Activated CD4-positive, alpha-beta T cell treated with anti-CD3 and anti-CD28 coated beads, Interleukin-2, amount 50 U/mL, for 1 hour (primary cell): ENCODE measurements at places on chromosomes 12 and 14.

GRCh38 chr14:105083926-105084685, 18.9 kb upstream of the GPR132 start:
- DNase-seq, result no peak

DNA sequence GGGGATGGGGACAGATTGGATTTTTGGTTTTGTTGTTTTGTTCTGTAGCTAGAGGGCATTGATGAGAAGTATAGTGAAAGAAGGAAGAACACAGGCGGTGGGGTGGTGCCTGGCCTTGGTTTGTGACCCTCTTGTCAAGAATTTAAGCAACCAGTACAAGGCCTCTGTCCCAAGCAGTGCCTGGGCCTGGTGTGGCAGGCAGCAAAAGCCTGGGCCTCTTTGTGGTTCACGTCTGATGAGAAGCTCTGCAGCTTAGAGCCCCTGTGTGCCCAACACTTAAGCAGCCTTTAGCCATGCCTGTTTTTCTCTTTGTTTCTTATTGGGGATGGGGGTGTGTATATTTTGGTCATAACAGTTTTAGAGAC, 98.0 kb downstream of the PPP2R5C start:
- no peak for DNase-seq

DNA sequence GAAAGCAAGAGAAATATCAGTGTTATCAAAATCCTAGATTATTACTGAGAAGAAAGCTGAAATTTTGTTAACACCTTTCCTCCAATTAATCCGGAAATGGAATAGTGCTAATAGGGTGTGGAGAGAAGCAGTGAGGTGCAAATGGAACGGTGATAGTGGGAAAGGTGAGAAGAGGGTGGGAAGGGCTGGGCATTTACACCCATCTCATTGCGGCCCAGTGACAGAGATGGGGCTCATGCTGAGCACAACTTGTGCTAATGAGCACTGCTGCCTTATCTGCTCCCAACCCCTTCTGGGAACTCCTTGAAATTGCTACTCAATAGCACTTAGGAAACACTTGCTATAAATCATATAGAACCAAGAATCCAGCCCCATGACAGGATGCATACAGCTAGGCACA, 94.4 kb downstream of the PTPRR start:
- no peak for DNase-seq

DNA sequence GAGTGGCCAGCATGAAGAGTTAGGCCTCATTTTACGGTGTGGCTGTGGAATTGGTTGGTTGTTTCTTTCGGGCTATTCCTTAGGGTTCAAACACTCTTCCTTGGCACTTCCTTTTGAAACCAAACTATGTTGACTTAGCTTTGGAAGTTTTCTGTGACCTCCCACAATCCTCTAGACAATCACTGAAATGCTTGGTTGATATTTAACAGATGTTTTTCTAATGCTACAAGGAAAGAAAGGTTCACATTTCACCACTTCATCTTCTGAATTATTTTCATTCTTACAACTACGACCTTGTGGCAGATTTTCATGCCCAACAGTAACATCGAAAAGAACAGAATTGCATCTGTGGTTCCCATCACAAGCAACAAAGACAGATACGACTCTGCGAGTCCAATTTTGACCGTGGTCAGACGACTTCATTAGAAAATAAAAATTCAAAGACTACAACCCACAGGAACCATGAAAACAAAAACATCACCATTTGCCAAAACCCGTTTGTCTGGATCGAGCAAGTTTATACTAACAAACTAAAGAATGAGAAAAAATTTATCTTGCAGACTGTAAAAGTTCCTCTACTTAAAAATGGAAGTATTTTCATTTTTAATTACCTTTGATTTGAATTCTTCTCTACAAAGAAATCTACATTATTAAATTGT, 16.9 kb downstream of the PRKAB1 start:
- no peak for DNase-seq

GRCh38 chr12:81255947-81256346, 178.1 kb downstream of the ACSS3 start:
- no peak for DNase-seq

DNA sequence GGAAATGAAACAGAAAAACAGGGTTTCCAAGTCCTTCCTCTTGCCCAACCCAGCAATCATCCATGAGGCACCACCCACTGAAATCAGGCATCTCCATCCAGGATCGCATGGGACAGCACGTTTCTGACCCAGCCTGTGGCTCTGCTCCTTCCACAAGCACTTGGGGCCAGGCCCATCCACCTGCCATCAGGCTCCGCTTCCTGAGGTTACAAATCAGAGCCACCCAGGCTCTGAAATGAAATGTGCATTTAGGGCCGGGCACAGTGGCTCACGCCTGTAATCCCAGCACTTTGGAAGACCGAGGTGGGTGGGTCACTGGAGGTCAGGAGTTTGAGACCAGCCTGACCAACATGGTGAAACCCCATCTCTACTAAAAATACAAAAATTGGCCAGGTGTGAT, 717 bp upstream of the KRT78 start:
- no peak for DNase-seq

DNA sequence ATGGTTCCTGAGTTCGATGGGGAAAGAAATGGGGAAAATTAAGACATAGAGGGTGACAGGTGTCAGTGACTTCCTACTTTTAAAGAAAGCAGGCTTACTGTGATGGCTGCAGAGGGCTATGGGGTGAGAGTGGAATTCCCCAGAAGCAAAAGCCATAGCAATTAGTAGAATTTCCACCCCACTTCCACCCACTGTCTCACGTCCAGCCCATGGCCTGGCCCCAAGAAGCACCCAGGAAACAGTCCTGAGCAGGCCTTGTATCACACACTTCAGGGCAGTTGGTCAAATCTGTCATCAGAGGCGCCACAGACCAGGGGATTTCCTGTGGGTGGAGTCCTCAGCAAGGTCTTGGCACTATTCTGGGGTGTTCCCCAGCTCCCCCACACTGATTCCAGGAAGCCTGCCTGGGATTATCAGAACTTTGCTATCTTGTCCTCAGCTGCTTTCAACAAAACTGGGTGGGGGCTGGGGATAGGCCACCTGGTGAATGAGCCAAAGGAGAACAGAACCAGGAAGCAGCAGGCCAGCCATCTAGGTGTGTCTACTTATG, 120.1 kb upstream of the CCND2 start:
- no peak for DNase-seq

GRCh38 chr12:92363295-92364146, 217.9 kb upstream of the BTG1 start:
- DNase-seq, result peak; percentile 46

GRCh38 chr14:64454671-64455070, 10.6 kb upstream of the AKAP5 start:
- DNase-seq, result no peak

- DNase-seq, result no peak
Measured at GRCh38 chr14:33347796-33348195, 409.1 kb downstream of the NPAS3 start.

GRCh38 chr14:97644365-97644764, 847.2 kb downstream of the VRK1 start:
- DNase-seq, result no peak

DNA sequence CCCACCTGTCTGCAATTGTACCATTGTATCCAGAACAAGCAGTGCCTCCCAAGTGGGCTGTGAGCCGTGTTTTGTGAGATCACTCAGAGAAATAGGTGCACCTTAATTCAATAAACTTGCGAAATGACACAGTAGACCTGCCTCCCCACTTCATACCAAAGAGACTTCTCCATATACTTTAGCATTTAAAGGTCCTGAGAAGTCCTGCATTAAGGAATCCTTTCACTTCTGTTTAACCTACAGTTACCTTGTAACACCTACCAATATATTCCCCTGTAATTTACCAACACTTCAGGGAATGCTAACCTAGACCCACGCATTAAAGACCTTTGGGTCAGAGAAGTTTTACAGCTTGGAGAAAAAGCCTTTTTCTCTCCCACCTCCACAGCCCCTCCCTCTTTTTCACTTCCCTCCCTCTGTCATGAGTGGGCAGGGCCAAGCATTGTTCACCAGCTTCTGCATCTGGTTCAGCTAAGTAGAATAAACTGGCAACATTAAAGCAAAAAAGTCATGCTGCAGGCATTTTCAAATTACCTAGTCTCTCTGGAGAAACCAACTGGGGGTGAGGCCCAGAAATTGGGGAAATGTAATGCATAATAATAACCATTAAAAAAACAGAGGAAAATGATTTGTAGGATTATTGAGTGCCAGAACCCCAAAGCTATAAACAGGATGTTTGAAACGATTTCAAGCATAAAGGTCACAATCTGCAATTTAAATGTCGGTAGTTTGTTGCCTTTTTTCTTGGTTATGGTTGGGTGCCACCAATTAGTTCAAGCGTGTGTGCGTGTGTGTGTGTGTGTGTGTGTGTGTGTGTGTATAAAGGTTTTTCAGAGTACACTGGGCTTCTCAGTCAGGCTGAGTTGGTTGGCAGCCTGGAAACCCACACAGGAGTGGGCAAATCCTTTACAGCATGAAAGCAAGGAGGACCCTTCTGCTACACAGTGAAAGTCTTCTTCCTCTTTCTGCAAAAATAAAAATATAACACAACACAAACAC, 13.7 kb upstream of the WSCD2 start:
- no peak for DNase-seq

- DNase-seq, result no peak
Measured at GRCh38 chr14:96096639-96097610, 57.8 kb downstream of the C14orf132 start.

- DNase-seq, result no peak
Measured at GRCh38 chr12:92648242-92649031, 54.4 kb upstream of the PLEKHG7 start.

DNA sequence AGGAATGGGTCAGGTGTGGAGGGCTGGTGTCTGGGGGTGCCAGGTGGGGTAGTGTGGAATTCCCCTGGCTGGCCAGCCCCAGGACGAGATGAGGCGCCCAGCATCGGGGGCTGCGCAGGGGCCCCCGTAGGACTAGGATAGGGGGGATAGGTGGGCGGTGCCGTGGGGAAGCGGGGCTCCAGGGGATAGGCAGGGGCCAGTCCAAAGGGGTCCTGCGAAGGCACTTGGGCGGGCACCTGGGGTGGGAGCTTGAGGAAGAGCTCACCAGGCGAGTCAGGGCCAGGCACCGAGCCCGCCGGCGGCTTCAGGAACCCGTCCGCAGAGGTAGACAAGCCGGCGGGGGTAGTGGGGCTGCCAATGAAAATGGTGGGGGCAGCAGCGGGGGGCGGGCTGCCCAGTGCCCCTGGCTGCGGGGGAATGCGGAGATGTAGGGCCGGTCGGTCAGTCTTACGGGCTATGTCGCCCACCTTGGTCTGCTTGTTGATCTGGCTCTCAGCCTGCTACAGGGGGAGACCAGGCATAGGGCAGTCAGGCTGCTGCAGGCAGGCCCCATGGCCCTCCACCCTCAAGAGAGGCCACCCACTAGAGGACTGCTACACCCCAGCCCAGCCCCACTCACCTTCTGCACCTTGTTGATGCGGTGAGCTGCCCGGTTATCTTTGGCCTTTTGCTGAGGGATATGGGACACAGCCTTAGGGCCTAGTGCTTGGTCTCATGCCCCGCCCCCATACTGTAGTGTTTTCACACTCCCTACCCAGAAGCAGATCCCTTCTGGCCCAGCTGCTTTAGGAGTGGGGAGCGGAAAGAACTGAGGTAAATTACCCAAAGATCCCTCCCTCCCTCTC, 19.3 kb downstream of the KMT2D start:
- no peak for DNase-seq

GRCh38 chr14:50045039-50045711, 71.2 kb downstream of the VCPKMT start:
- DNase-seq, result peak; percentile 56

- DNase-seq, result no peak
Measured at GRCh38 chr14:73295198-73295796, 58.0 kb downstream of the PAPLN start.

- DNase-seq, result no peak
Measured at GRCh38 chr12:101925361-101925760, 48.0 kb downstream of the DRAM1 start.

GRCh38 chr14:22227084-22227483, 361.9 kb downstream of the DAD1 start:
- no peak for DNase-seq

GRCh38 chr12:90030726-90031125, 322.1 kb upstream of the ATP2B1 start:
- no peak for DNase-seq

DNA sequence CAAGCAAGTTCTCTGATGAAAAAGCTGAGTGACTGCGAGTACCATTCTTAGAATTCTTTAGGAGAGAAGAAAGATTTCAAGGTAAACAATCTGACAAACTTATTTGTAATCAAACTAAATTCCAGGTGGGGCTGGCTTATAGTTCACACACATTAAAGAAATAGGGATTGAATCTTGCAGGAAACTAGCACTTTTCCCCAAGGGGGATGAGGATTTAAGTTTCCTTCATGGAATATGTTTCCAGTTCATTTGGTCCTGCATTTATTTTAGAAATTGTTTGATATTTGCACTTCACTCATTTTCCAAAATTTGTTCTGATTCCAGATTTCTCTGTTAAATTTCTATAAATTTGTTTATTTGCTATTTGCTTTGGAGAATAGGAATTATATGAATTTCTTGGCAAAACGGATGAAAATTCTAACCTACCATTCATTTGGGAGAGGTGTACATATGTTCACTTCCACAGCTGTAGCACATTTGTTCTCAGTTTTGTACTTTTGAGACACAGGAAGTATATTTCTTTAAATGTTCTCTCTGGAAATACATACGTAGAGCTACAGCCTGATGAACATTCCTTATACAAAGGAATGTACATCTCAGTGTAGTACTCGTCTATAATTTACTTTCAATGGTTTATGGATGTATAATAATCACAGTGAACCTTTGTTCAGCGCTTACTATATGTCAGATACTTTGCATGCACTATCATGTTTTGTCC, 145.5 kb downstream of the AKAP6 start:
- DNase-seq, result no peak

DNA sequence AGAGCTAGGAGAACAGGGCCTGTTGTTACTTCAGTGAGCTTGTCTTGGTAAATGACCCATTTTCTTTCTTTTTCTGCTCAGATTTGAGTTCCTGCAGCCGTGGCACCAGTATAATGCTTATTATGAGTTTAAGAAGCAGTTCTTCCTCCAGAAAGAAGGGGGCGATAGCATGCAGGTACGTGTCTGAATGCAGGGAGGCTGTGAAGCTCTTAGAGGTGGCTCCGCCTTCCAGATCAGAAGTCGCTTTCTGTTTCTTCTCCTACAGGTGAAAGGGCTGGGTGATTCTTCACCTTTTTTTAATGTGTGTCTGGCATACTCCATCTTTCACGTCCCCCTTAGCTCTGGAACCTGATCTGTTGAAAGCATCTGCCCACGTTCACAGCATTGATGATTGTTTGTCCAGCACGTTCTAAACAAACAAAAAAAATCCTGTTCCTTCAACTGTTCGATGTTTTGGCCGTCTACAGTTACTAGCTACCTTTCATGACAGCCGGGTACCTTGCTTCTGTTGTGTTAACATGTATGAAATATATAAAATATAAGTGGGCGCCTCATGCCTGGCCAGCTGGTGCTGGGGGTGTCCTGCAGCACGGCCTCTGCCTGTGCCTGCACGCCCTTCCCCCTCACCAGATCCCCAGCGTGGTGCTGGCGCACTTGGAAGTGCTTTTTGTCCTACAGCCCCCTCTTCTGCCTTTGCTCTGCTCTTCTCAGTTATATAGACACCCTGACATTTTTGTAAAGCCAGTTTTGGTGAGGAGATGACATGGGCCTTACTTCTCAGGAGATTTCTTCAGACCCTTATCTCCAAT, 44.6 kb downstream of the SFSWAP start:
- DNase-seq, result no peak

GRCh38 chr14:74947353-74948227, 7.8 kb downstream of the PGF start:
- DNase-seq, result no peak
